ENCODE measurements at places on chromosomes 3 and 15.

DNA sequence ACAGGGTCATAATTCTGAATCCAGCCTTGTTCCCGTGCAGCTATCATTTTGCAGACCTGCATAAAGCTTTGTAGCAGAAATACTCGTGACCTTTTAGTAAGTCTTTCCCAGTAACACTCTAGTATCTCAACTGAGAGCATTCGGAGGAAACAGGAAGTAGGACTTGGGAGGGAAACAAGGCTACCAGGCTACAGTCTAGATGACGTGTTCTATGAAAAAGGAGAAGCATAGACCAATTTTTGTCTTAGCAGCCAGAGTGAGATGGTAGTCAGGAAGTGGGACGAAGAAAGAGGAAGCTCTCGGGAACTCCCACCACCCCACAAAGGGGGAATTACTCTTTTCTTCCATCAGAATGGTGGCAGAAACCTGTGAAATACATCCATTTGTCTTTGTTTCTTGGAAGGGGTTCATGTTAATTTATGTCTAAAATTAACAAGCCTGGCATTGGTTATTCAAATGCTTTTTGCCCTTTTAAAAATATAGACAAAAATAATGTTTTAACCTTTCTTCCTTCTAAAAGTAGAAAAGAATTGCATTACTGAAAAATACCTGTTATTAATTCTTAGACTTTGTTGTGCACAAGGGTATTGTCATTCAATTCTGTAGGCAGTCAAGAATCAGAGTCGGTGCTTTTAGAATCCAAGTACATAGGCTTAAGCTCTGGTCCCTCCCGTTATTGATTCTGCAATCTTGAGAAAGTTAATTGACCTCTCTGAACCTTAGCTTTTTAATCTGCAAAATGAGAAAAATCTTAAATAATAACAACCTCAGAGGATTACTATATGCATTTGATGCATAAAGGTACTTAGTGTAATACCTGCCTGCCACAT lies 1.6 kb upstream of the SUCNR1 start:
- DNase-seq = no peak

DNA sequence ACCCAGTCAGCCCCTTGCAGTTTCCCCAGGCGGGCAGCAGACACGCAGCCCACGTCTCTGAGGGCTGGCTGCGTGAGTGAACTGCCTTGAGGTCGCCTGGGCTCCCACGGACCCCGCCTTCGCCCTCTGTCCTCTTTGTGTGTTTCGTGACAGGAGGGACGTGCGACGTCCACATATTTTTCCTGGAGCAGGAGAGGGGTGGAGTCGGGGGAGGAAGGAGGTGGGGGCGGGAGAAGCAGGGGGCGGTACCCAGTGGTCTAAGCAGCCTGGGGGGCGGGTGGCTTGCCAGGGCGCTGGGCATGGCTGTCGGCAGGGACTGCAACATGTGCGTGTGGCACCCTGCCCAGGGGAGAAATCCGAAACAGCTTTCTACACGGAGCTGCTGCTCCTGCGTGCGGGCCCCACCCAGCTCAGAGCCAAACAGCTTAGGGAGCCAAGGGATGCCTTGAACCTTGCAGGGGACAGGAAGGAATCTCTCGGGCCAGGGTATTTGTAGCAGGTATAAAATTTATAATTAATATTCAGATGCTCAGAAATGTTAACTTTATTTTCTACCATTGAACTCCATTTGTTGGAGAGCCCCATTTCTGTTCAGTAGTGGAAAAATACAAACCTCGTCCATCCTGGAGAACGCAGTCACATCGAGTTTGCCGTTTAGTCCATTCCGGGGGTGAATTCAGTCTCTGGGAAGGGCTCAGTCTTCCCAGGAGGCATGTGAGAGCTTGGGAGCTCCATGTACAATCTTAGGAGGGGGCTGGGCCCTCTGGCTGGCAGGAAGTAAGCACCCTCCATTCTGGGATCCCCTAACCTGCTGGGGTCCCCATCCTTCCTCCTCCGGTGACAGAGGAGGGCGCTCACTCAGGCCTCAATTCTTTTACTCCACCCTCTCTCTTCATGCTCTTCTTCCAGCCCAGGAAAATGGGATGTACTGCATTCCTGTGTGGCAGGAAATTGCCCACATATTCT lies 79.1 kb upstream of the MEF2A start:
- no peak for DNase-seq

GRCh38 chr3:167735233-167736138 lies at the start of gene SERPINI1:
Gene SERPINI1, plus strand, starts transcription at chr3:167735721. Its CDS starts 53,408 bp downstream, at chr3:167789129.
- DNase-seq = peak; percentile 80

- DNase-seq = no peak
Measured at GRCh38 chr3:115071601-115072000, 75.5 kb downstream of the ZBTB20 start.

GRCh38 chr3:36257158-36257852 lies 123.0 kb upstream of the STAC start:
- DNase-seq = no peak

GRCh38 chr15:75720787-75721479 lies 8.3 kb upstream of the CSPG4 start:
- DNase-seq = peak; percentile 34

GRCh38 chr15:31427411-31427810 lies 100.8 kb downstream of the KLF13 start:
- no peak for DNase-seq

DNA sequence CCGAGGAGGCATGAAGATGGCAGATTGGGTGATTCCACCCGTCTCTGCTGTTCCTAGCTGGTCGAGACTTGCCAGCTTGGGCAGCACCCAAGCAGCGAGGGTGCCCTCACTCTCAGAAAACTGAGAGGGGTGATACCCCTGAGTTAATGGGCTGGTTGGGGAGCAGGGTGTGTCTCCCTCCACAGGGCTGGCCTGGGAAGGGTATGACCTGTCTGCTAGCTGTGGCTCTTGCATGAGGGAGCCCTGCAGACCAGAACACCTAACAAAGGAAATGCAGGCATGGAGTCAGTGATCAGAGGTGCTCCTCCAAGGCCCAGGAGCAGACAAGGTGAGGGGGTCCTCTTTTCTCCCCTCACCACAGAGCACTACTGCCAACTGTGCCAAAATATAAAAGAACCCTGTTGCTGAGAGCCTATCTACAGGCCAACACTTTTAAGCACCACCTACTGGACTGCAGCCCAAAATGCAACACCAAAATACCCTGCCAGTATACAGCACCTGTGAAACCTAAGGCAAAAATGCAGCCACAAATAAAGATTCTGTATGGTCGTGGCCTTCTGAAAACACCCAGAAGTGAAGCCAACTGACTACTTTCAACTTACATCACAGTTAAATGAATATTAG lies 35.8 kb upstream of the PPM1L start:
- no peak for DNase-seq

DNA sequence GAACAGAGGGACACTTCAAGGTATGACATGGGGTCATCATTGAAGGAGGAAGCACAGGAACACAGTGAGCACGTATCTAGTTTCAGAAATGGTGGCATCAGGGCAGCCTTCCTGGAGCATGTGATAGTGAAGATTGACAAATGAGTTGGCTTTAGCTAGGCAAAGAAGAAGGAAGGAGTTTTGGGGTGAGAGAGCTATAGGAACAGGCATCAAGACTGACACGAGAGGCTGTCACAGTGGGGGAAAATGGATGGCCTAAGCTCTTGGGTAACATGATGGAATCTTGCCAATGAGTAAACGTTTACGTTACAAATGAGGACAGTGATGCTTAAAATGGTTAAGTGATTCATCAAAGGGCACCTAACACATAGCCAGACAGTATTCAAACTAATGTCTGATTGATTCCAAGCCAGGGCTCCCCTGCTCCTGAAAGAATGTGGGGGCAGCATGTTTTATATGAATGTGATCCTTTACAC lies 23.1 kb upstream of the GPR171 start:
- DNase-seq = no peak

GRCh38 chr3:158522221-158523136 lies 48.5 kb upstream of the MLF1 start:
- no peak for DNase-seq

GRCh38 chr3:14201940-14202684 lies 23.5 kb downstream of the LSM3 start:
- DNase-seq = no peak

DNA sequence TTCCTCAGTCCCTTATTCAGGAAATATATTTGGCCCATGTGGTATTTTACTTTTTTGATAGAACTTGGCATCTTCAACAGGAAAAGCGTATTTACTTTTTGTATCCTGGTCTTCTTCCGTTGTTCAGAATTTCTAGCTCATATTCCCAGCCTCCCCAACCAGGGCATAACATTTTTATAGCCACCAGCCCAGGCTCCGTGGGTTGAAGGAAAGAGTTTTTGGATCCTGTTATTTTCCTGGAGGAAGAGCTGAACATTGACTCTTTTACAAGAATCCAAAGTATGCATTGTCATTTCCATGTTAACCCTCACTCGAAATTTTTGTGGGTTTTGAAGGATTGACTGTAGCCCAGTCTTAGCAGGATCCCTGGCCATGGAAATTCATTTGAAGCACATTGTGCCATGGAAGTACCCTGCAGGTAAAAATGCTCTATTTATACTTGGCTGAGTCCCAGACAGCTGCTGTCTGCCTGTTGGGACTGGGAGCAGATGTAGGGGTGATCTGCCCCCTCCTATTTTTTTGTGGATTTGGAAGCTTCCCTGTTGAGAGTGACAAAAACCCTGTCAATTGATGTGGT lies 98.8 kb downstream of the AKAP13 start:
- DNase-seq = no peak

DNA sequence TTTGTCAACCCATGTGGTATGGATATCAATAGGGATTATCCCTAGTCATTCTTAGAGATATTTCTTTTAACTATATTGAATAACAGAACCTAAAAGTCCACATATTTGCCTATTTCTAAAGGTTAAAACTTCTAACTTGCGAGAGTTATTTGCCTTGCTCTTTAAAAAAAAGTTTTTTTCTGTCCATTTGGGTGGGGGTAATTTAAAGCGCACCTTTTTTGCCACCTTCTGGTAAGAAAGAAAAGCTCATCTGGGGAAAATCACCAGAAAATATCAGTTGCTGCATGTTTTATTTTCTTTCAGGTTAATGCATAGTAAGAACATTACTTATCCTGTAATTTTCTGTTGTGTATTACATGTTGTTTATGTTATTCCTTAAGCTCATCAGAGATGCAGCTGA lies 242.0 kb upstream of the GOLGA6L4 start:
- no peak for DNase-seq

GRCh38 chr3:153350420-153350819 lies 188.4 kb downstream of the RAP2B start:
- DNase-seq = no peak

DNA sequence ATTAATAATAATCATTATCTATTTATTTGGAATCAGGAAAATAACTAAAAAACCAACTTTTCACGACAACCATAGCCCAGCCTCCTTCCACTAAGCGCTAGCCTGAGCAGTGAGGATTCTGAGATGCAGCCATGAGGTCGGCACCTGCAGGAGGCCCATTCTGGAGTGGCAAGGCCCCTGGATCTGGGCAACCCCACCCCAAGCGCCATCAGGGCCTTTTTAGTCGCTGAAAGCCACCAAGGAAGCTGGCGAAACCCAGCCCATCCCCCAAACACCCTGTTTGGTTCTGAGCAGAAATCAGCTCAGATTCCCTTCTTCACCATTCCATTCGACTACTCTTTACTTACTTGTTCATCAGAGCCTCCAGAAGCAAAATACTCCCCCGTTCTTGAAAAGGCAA lies 29.5 kb downstream of the POC1A start:
- DNase-seq = no peak

- DNase-seq = no peak
Measured at GRCh38 chr3:187920913-187921312, 175.6 kb upstream of the BCL6 start.

GRCh38 chr15:34652726-34653033 lies 69.2 kb upstream of the GOLGA8B start:
- DNase-seq = no peak

GRCh38 chr15:78996894-78997275 lies 52.0 kb upstream of the CTSH start:
- no peak for DNase-seq

GRCh38 chr3:38488949-38489348 lies 7.2 kb upstream of the EXOG start:
- no peak for DNase-seq

DNA sequence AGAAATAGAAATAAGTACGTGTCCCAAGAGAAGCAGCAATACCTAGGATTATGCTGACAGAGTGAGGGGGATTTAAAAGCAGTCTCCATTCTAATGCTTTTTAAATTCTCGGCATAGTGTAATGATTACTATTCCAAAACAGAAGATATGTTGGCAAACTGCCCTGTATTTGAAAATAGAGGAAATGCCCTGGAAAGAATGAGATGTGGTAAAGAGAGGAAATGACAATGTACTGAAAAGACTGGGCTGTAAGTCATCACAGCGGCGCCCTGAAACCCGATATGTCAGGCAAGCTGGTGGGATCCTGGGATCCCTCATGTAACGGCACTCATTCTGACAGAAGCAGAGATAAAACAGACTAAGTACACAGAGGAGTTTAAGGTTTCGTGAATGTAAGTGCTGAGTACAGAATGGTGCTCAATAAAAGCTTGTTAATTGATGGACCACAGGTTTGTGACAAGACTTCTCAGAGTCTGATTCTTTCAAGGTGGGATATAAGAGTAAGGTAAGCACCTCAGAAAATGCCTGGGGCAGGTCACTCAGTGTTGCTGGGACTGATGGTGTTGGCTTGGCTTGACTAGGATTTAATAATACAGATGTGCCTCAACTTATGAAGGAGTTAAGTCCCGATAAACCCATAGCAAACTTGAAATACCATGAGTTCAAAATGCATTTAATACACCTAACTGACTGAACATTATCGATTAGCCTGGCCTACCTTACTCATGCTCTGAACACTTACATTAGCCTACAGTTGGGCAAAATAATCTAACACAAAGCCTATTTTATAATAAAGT lies 91.4 kb downstream of the NFKBIZ start:
- DNase-seq = no peak

- DNase-seq = no peak
Measured at GRCh38 chr3:167304077-167304476, 76.0 kb downstream of the ZBBX start.

DNA sequence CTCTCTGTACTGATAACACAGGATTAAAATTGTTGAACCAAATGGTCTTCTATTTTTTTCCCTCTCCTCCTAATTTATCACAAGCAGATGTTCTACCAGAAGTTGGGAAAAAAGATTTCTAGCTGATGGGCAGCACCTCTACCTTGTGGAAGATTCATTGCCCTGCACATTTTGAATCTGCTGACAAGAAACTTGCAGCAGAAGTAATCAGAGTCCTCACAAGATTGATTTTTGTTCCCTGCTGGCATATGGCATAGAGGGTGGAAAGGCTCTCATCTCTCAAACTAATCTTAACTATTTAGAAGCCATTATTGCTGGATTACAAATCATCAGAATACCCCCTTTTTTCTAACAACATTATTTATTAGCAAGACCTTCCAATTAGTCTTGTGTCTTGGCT lies 148.9 kb upstream of the MEIS2 start:
- DNase-seq = no peak

DNA sequence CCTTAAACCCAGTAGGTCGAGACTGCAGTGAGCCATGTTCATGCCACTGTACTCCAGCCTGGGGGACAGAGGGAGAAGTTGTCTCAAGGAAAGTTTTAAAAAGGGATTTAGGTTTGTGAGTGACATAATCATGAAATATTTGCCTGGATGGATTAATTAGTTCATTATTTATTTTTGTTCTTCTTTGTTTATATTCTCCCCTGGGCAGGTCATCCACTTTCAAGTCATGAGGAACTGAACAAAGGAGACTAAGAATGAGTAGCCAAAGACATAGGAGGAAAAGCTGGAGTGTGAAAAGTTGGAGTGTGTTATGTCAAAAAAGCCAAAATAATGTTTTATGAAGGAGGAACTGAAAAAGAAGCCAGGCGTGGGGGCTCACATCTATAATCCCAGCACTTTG lies 17.7 kb upstream of the PCCB start:
- no peak for DNase-seq

- no peak for DNase-seq
Measured at GRCh38 chr3:149292666-149293065, 40.8 kb downstream of the TM4SF18 start.

- no peak for DNase-seq
Measured at GRCh38 chr3:26960382-26960781, 337.8 kb downstream of the LRRC3B start.
